IPS DF 19.7 (cell line): ENCODE measurements at places on chromosomes 1 and 21.
A peak's percentile ranks its signal among the peaks of the same experiment; 100 is the strongest.

GRCh38 chr1:202157945-202158344 lies 2.5 kb downstream of the PTPN7 start:
- no peak for DNase-seq

DNA sequence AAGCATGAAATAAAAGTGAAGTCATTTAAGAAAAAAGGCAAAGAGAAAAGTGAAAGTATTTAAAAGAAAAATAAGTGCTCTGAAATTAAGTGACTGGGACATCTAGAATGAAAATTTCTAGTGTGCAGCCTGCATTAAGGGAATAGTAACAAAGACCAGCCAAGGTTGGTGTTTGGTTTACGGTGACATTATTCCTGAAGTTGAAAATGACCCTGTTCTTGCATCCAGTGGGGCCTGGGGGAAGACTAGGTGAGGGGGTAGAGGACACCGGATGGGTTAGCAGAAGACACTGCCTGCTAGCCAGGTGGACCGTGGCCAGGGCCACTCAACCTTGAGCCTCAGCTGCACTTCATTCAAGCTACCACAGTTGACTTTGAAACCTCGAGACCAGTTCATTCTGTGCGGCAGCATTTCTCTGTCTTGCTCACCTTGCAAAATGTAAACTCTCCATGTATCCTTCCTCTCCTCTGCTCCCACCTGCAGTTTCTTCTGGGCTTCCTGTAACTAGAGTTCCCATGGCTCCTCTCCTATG lies 14.3 kb upstream of the KCNK1 start:
- DNase-seq, result no peak

DNA sequence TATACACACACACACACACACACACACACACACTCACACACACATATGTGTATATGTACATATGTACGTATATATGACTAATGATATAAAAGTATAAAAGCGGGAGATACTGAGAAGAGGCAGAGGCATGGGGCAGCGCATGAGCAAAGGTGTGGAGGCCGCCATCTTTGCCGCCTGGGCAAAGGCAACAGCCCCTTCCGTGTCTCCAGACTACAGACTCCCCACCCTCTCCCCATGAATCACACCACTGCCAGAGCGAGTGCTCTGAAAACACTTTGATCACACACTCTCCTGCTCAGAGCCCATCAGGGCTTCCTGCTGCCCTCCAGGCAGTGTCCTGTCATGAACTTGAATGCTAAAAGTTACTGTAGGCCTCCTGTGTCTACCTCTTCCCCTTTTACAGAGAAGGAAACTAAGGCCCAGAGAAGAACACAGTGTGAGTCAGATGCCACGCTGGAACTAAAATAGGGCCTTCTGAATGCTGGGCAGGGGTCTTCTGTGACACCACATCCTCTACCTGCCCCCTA lies 54.7 kb upstream of the SSBP3 start:
- no peak for DNase-seq

DNA sequence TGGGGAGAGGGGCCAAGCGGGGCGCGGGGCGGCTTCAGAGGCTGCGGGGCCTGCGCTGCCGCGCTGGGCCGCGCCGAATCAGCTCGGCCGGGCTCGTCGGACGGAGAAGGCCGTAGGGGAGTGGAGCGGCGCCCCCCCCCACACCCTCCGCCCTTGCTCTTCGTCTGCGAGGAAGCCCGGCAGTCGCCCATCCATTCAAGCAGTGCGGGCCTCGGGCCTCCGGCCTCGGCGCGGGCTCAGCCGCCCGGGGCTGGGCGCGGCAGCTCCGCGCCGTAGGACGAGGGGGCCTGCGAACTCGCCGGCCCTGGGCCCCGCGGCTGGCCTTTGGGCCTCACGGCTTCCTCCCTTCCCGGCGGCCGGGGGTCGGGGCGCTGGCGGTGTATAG lies 564 bp downstream of the CTPS1 start:
- no peak for DNase-seq

DNA sequence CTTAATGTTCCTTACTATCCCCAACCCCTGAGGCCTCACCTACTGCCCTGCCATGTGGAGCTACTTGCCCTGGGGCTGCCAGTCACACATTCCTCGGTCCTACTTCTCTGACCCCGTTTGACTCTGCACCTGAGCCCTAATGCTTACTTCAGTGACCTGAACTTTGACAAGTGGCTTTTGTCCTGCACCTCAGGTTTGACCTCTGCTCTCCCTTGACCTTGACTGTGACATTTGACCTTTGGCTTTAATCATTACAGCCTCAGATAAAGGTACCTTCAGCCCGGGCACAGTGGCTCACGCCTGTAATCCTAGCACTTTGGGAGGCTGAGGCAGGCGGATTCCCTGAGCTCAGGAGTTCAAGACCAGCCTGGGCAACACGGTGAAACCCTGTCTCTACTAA lies 22.8 kb downstream of the MR1 start:
- DNase-seq, result no peak

DNA sequence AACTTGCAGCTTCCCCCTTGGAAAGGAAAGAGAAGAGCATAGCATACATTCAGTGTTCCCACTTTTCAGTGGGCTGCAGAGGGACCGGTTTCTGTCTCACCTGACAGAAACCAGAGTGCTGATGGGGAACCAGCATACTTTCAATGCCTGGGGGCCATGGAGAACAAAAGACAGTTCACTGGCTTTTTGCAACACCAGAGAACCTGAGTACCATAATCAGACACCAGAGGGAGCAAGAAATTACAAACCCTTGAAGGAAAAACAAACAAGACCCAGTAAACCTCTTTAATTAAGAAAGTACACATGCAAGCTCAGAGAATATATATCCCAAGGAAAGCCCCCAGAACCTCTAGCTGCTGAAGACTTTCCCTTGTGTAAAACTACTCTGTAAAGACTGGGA lies 51.1 kb downstream of the CSMD2 start:
- peak; percentile 20 for DNase-seq

- DNase-seq, result no peak
Observed at GRCh38 chr1:90952906-90953305, 68.9 kb downstream of the ZNF644 start.

DNA sequence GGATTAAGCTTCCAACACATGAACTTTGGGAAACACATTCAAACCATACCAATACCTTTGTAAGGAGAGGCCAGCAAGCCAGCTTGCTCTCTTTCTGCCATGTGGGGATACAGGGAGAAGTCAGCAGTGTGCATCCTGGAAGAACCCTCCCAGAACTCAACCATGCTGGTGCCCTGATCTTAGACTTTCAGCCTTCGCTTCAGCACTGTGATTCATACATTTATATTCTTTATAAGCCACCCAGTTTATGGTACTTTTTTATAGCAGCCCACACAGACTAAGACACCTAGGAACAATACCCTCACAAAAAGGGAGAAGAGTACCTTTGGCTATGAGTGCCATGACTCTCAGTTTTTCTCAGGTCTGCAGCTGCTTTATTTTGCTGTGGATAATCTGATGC lies 35.9 kb downstream of the C1orf87 start:
- no peak for DNase-seq

- peak; percentile 88 for DNase-seq
Observed at GRCh38 chr1:16215882-16216753, 3.7 kb upstream of the ARHGEF19 start.

DNA sequence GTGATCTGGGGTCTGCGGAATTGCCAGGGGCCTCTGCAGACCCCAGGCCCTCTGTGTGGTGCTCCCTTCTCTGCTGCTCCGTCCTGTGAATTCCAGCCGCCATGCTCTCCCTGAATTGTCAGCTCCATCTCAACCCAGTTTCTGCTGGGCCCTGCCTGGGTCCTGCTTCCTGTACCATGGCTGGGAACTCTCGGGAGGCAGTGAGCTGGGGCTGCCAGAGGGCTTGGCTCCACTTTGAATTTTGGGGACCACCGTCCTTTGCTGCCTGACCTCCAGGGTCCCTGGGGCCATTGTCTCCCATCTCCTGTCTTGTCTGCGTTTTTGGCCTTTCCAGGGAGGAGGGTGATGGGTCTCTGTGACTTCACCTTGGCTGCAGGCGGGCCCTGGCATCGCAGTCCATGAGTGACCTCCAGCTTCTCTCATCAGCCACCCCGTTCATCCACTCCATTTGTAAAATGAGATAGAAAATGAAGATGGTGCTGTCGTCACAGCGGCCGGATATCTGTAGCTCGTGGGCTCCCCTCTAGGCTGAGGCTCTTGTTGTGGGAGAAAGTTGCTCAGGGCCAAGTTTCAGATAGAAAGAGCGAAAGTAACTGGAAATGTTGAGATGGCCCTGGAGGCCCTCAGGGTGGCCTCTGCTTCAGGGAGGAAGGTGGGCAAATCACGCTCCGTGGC lies 38.3 kb downstream of the SKI start:
- DNase-seq, result no peak

DNA sequence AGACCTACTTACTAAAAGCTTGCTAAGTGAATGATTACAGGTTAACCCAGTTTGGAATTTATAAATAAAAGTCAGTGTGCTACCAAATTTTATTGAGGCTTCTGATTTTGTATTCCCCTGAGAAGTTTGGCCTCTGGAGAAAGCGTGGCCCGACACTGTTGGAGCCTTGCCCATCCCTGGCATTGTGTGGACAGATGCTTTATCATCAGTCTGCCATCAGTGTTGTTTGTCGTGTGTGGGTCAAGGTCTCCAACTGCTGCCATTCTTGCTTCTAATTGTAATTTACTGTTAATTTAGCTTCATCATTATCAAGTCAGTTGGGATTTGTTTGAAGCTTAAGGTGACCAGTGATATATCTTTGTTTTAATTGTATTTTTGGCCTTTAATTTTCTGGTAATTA lies 62.0 kb upstream of the LPGAT1 start:
- DNase-seq, result no peak

- DNase-seq, result no peak
Observed at GRCh38 chr1:53246261-53247134, 8.2 kb upstream of the MAGOH start.
